ENCODE measurements at places on chromosomes 5 and 9.

DNA sequence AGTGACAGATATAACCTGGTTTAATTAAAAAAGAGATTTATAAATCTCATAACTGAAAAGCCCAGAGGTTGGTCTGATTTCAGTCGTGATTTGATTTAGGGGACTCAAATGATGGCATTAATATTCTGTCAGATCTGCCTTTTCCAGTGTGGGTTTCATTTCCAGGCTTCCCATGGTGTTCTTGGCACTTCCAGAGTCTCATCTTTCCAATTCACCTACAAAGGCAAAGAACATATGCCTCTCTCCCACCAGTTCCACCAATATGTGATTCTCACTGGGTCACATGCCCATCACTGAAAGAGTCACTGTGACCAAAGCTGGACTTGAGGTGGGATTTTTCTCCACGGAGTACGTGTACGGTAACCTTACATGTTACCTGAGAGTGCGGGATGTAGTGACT, 137.4 kb upstream of the IL12B start:
- DNase-seq: no peak

GRCh38 chr5:160007514-160007913, 1.4 kb upstream of the TTC1 start:
- DNase-seq: no peak

GRCh38 chr9:125932746-125933455, 185.7 kb downstream of the PBX3 start:
- DNase-seq: no peak

DNA sequence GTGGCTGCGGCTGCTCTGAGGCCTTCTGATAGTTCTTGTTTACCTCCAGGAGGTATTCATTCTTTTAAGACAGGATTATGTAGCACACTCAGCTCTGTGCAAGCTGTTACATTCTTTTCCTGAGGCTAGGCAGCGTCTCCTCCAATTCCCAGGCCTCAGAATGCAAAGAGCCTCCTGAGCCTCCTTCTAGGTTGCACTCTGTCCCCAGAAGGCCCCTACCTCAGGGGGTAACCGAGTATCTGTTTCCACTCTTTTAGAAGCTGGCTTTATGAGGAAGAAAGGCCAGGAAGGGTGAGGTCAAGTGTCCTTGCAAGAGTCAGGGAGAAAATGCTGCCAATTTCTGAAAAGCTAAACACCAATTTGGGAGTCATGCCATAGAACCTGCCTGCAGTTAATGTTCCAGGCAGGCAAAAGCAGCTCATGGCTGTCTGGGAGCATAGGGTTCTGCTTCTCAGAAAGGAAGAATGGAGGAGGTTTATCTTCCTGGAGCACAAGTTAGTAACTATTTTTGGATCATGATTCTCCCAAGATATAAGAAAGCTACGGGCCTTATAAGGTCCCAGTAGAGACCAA, 178.9 kb downstream of the SEMA6A start:
- DNase-seq: no peak

- DNase-seq: no peak
Observed at GRCh38 chr9:14640294-14640693, 52.9 kb downstream of the ZDHHC21 start.

DNA sequence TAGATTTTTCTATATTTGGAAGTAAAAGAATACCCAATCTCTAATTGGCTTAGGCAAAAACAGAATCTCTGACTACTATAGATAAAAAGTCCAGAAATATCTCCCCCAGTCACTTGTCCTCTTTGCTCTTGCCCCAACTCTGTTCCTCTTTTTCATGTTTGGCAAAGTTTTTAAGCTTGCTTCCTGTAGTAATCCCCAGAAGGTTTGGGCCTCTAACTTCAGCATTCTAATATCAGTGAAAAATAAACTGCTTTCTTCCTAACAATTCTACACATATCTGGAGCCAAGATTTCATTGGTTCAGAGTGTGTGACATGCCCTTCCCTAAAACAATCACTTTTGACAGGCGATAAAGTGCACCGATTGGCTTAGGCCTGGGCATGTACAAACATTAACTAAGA, 1680.3 kb downstream of the MAT2B start:
- no peak for DNase-seq

GRCh38 chr9:136935651-136936050, 8.9 kb downstream of the FBXW5 start:
- no peak for DNase-seq

DNA sequence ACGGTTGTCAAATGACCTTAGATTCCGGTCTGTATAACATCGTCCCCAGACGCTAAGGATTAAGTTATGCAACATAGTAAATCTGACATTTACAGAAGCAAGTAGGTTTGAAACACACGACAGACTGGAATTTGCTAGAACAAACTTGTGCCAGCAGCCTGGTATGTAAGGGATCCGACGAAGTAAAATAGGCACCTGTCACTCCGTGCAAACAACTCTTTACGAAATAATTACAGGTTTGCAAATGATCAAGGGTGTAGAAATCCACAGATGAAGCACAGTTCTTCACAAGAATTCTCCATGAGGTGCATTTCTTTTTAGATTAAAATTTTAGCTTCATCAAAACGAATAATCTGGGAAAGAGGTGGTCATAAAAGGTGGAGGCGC, 508 bp downstream of the MOCS2 start:
- peak; percentile 45 for DNase-seq

DNA sequence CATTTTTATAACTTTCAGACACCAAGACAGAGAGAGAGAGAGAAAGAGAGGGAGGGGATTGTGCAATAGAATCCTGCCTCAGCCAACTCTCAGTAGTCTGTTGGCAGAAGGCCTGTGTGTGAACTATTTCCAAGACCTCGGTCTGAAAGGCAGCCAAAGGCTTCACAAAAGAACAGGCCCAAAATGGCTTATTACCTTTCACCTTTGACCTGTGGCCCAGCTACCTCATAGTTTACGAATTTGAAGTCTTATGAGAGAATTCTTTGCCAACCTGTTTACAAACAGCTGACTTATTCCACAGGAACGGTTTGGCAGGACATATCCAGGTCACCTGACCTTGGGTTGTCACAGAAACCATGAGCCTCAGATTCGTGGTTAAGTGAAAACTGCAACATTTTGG, 48.6 kb downstream of the NR2F1-AS1 start:
- no peak for DNase-seq

- DNase-seq: no peak
Observed at GRCh38 chr5:63931836-63932235, 30.4 kb downstream of the HTR1A start.

- DNase-seq: no peak
Observed at GRCh38 chr5:32044939-32045338, 129.2 kb downstream of the GOLPH3 start.

DNA sequence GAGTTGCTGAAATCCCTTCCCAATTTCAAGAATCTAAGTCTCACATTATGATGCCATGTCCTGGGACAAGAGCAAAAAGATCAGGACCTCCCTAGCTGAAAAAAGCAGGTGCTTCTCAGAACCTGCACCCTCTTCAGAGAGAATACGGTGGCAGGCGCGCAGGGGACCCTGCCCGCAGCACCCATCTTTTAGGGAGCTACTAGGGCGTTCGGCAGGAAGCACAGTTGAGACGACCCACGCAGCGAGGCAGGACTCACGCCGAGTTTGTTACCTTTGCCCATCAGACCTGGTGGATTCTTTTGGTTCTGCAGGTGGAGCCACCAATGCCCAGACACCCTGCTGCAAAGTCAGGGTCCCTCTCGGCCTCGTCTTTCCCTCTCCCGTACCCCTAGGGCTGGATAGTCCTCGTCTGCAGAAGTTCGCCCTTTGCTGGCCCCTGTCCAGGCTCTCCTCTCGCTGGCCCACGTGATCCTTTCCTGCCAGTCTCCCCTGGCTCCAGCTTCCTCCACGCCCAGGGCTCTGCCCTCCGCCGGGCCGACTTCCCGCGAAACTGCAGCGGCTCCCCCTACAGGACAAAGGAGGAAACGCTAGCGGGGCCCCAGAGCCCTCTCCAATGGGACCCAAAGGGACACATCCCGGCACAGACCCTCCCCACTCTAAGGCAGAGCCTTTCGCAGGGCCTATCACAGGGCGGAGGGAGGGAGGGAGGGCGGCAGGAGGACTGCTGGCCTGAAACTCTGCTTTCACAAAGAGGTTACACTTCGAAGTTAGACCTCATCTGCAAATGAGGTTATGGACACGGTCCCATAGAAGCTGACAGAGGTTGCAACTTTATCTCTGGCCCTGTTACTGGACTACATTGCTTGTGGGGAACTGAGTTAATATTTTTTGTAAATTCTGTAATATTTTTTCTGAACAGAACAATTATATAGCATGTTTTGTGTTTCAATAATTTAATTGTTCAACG, 28.8 kb downstream of the TMEM174 start:
- DNase-seq: peak; percentile 87

- no peak for DNase-seq
Observed at GRCh38 chr5:167232675-167233311, 1058.7 kb upstream of the WWC1 start.

DNA sequence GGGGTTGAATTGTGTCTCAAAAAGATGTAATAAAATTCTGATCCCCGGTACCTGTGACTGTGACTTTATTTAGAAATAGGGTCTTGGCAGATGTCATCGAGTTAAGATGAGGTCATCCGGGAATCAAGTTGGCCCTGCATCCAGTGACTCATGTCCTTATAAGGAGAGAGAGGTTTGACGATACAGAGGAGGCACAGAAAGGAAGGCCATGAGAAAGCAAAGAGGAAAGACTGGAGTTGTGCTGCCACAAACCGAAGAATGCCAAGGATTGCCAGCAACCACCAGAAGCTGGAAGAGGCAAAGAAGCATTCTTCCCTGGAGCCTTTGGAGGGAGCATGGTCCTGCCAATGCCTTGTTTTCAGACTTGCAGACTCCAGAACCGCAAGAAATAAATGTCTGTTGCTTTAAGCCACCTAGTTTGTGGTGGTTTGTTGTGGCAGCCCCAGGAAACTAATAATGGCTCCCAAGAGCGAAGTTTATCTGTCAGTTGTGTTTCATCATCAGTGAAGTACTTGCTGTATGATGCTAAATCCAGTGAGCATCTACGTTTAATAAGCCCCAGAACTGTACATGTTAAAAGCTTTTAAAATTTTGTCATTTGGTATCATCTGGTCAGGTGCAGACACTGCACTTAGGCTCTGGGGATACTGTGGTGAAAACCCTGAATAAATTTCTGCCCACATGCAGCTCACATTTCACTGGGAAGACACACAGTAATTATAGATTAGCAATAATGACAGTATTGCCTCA, 114.8 kb downstream of the TLE4 start:
- DNase-seq: no peak
